Stimulated activated CD4-positive, alpha-beta T cell treated with anti-CD3 and anti-CD28 coated beads, TNF-alpha, amount 100 ng/mL, for 48 hours (primary cell): ENCODE measurements at places on chromosomes 4 and X.

DNA sequence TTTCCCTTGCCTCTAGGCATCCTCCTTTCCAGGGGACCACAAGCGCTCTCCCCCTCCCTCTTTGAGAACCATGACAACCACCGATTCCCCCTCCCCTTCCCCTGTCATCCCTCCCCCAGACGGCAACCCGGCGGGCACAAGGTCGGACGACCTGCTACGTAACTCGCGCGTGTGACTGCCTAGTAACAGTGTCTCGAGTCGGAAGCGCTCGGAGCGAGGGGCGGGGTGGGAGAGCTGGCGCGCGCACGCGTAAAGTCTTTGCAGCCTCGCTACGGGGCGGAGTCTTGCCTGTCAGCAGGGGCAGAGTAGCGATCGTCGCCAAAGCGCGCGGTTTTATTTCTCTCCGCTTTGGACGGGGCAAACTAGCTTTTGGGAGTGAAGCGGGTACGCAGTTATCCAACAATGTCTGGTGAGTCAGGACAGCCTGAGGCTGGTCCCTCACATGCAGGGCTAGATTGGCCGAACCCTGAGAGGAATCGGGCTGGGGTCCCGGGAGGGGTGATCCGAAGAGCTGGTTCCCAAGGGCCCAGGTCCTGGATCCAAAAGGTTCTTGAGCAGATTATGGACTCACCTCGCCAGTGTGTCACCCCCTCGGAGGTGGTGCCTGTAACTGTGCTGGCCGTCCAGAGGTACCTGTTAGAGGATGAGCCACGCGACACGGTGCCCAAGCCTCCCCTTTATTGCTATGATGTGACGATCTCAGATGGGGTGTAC, at the start of gene RADX:
Gene RADX, plus strand, starts transcription at position 300 of the 714 bp plus-strand sequence. Its CDS starts 103 bp downstream, at position 403.
- DNase-seq = peak; percentile 75

GRCh38 chr4:41815473-41815872, 66.9 kb upstream of the PHOX2B start:
- no peak for DNase-seq

- DNase-seq = no peak
Measured at GRCh38 chr4:153933915-153934687, 145.2 kb upstream of the SFRP2 start.

- DNase-seq = no peak
Measured at GRCh38 chrX:148567779-148568178, 67.4 kb downstream of the AFF2 start.

- no peak for DNase-seq
Measured at GRCh38 chrX:44106864-44107263, 133.7 kb upstream of the NDP start.

GRCh38 chr4:3689576-3690550, 76.3 kb upstream of the ADRA2C start:
- no peak for DNase-seq

DNA sequence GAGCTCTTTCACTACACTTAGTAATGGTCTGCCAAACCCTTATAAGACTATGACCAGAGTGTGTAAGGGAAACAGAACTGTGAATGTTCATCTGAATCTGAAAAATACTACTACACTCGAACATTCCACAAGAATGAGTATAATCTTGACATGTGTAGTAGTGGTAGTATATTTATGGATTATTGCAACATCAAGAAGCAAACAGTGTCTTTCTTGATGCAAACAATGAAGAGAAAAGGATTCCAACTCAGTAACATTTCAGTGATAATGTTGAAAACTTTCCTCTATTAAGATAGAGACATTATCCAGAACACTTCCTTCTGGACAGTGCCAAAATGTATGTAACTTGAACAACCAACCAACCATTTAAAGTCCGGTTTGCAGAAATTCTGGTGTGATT, 394.7 kb upstream of the CPEB2 start:
- DNase-seq = no peak

DNA sequence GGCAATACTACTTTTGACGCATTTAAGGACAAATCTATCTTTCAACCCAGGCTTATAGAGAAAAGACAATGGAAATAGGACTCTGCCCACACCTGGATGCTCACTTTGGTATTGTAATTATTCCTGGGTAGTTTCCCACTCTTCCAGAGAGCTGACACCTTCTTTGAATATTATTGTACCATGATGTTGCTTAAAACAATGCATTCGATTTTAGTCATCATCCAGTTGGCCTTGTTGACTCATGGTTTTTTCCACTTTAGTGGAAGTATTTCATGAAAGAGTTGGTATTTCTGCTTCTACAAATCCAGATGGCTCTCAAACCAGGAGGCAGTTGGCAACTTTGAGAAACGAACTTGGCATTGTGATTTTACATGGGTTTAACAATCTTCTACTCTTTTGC, 124.2 kb downstream of the ENOX2 start:
- DNase-seq = no peak

GRCh38 chrX:19595043-19595677, 79.9 kb upstream of the MAP3K15 start:
- DNase-seq = no peak

DNA sequence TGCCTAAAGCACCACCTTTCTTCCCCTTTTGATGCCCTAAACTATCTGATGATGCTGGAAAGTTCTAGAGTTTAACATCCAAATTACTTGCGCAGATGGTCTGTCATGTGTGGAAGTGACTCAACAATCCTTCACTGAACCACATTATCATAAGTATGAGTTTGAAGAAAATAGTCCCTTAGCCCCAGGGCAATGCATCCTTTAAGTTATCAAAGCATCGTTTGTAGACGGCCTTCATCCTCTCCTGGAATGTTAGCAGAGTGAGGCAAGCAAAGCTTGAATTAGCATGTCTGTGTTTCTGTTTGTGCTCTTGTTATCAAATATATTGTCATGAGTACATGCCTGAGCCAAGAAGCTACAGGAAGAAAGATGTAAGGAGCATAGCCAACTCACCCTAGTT, 570.9 kb downstream of the MID1IP1 start:
- no peak for DNase-seq

GRCh38 chr4:36549252-36549651, 267.8 kb downstream of the DTHD1 start:
- no peak for DNase-seq

GRCh38 chr4:77833126-77833724, 14.1 kb upstream of the CNOT6L start:
- no peak for DNase-seq

GRCh38 chr4:55395218-55395528, 584 bp upstream of the TMEM165 start:
- no peak for DNase-seq

DNA sequence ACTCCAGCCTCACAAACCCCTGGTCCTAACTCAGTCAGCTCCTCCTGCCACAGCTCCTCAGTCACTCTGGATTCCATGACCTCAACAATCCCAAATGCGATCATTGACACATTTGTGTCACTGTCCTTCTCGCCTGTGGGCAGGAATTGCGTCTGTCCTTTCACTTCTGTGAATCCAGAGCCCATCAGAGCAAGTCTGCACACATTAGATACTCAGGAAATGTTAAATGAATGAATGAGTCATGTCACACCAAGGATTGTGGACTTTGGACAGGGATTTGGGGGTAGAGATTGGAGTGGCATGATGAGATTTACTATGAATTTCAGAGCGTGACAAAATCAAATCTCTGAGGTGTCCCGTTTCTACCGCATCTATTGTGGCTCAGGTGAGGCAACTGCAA, 11.8 kb upstream of the CLDN24 start:
- DNase-seq = no peak

- no peak for DNase-seq
Measured at GRCh38 chrX:146614663-146615478, 194.7 kb upstream of the CXorf51B start.

DNA sequence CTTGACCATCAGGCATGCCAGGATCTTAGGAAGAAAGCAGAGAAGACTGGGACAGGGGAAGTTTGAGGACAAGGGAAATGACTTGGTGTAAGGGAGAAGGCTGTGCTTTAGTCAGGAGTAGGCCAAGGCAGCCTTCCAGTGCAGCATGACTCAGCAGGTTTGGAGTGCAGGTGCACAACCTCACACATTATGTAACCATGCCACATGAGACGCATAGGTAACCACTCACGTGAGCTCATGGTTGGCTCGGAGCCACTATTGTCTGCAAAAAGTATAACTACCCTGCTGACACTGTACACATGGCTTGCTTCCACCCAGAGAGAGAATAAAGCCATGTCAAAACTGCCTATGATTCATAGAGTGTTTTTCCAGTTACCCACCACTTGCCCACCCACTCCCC, 715.9 kb downstream of the SMARCA1 start:
- no peak for DNase-seq

GRCh38 chr4:40840985-40841571, 91.3 kb downstream of the NSUN7 start:
- DNase-seq = peak; percentile 81
